ENCODE measurements at places on chromosomes 12 and 14.

DNA sequence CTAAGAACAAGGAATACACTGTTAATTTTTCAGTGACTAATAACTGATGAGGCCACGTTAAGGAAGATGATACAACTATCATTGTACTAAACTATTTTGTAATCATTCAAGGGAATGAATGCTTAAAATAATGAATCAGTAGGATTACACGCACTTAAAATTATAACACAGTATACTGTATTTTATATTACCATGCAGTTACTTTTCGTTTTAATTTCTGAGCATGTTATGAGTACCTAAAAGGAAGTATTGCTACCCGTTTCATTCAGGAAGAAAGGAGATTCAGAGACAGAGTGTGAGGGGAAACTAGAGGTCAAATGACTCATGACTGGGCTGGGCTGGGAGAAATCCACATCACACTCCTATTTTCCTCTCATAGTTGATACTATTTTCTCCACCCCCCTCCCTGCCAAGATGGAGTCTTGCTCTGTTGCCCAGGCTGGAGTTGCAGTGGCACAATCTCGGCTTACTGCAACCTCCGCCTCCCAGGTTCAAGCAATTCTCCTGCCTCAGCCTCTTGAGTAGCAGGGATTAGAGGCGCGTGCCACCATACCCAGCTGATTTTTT is 202.0 kb downstream of the PPM1H start:
- DNase-seq: no peak

- DNase-seq: no peak
Measured at GRCh38 chr12:96078231-96079135, 43.1 kb upstream of the LTA4H start.

DNA sequence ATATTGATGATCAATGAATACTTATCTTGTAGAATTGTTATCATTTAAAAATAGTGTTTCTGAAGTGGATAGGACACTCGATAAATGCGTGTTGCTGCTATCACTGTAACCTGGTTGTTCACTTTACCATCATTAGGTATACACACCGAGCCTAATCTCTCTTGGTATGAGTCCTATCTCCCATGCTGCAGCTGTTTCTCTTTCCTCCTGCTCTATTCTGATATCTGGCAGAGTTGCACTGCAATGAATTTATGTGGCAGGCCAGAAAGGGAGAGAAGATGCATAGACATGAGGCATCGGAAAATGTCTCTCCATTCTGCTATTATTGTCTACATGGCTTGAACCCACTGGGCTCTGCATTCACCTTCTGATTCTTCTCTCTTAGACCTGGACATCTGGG is 26.7 kb downstream of the KCNK10 start:
- DNase-seq: no peak

GRCh38 chr14:22994762-22995275 is 12.5 kb upstream of the AJUBA start:
- no peak for DNase-seq

DNA sequence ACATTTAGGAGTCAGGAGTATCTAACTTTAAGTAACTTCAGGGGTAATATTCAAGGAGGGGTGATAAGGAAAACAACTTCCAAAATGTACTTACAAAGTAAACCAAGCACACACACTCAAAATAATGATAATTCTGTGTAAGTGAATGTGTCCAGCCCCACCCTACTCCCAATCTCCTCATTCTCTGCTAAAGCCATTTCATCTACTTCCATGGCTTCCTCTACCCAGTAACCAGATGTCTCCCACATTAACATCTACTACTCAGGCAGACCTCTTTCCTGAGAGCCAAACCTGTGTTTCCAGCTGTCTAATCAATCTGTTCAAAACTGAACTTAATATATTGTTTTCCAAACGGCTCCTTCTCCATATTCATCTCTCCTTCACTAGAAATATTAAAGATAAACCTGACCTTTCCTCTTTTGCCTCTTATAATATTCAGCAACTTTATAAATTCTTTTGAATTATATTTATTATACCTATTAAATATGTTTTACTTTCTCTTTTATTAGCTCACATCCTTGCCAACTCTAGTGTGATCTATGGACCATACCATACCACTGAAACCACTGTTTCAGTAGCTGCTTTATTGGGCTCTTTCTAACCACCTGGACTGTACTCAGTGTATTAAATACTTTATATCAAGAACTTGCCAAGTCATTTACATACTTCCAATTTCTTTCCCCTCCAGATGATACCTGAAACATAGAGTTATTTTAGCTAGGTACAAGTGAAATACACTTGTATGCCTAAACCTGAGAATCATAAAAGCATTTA is 170.7 kb downstream of the PPFIA2 start:
- DNase-seq: no peak

GRCh38 chr14:72980863-72981262 is 46.0 kb downstream of the ZFYVE1 start:
- DNase-seq: no peak

- no peak for DNase-seq
Measured at GRCh38 chr12:58034311-58034710, 92.9 kb downstream of the ATP23 start.

DNA sequence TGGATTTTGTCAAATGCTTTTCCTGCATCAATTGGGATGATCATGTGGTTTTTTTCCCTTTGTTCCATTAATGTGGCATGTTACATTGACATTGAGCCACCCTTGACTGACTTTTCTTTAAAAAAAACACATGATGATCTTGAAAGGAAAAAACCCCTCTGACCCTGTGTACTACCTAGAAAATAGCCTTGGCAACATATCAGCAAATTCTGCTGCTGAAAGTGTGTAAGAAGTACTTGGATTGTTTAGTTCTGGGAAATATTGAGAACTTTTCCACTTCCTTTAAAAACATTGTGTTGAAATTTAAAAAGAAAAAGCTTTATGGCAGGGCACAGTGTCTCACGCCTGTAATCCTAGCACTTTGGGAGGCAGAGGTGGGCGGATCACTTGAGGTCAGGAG is 20.7 kb downstream of the ACACB start:
- no peak for DNase-seq

GRCh38 chr12:15534322-15534721 is 212.0 kb downstream of the PTPRO start:
- DNase-seq: no peak

- DNase-seq: no peak
Measured at GRCh38 chr12:12803186-12803585, 10.0 kb upstream of the DDX47 start.

DNA sequence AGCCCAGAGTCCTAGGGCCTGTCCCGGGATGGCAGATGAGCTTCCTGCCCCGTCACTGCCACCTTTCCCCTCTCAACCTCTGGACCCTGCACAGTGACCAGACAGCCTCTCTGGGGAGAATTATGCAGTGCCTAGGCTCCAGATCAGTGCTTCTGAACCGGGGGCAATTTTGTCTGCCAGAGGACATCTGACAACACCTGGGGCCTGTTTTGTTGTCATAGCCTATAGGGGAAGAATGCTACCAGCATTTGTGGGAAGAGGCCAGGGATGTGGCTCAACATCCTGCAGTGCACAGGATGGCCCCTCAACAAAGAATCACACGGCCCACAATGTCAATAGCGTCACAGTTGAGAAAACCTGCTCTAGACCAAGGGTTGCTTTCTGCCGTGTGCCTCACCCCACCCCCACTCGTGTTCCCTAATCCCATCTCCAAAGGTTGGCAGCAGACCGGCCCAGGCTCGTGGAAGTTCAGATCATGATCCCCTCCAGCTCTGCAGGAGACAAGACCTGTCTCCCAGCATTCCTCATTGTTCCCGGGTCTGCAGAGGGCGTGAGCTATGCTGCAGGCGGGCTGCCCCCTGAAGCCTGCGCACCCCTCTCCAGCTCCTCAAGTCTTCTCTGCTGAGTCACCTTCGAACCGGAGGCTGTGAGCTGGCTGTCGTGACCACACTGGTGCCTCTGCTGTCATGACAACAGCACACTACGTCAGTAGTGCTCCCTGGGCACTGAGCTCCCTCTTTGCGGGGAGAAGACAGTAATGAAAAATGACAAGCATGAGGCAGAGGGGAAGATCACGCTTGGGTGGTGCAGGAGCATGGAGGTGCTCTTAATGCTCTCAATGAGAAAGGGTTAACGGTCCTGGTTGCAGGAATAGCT is 2.0 kb upstream of the GAPDH start:
- DNase-seq: peak; percentile 84

DNA sequence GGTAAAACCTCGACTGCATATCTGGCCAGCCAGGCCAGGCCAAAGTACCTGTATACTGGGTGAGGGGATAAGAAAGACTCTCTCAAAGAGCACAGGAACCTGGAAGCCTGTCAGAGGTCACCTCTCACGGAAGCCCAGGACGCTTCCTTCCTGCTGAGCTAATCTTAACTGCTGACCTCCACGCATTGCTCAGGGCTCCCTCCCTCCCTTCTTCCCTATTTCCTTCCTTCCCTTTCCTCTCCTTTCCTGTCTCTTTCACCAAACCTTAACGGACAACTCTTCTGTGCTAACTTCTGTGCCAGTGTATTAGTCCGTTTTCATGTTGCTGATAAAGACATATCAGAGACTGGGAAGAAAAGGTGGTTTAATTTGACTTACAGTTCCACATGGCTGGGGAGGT is 14.8 kb upstream of the RNASE10 start:
- no peak for DNase-seq

DNA sequence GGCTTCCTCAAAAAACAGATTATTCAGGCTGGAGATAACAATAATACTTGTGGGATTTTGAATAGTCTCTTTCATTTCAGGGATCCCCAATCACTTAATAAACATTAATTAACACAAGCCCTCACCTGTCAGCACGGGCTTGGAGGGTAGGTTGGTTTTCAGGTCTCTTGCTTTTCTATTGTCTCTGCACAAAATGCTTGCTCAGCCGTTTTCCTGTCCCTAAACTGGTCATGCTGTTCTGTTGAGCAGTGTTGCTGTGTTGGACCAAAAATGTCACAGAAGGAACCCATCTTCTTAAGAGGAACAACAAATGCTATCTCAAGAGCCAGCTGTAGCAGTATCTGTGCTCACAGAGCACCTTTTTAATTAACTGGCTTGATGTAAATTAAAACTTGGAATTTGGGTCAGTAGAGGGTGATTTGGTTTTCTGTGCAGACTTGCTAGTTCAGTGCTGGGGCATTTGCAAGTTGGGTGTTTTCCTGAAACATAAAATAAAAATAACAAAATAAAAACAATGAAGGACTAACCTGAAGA is 231.8 kb upstream of the CRY1 start:
- no peak for DNase-seq

DNA sequence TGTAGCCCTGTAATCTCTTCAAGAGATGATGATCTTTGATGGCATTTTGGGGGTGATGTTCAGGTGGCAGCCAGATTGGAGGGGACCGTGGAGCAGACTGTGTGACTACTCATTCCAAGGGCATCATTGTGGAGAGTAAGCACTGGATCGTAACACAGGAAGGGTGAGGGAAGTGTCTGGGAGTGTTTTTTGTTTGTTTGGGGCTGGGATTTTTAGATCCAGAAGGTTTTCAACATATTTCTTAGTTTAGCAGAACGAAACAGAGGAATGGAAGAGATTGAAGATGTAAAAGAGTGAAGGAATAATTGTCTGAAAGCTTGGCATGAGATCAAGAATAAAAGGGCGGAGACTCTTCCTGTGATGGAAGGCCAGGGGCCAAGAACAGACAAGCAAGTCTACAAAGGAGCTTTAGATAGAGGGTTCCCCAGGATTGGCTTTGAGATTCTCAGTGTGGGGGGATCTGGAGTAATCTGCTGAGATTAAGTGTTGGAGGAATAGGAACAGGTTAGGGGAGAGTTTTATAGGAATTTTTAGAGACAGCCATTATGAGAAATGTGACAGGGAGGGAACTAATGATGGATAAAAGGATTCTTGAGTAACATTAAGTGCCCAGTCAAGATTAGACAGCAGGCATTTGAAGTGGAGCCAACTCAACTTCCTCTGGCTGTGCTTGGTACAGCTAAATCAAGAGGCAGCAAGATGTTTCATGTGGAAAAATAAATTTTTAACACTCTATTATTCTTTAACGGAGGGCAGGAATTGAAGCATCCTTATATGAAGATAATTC is 79.7 kb upstream of the REP15 start:
- no peak for DNase-seq

- no peak for DNase-seq
Measured at GRCh38 chr14:78690836-78691235, 520.7 kb downstream of the NRXN3 start.

- DNase-seq: no peak
Measured at GRCh38 chr12:126487431-126487980, 1422.3 kb downstream of the AACS start.

- DNase-seq: no peak
Measured at GRCh38 chr12:78490861-78491260, 373.7 kb upstream of the SYT1 start.

Data from stimulated activated CD8-positive, alpha-beta memory T cell treated with anti-CD3 and anti-CD28 coated beads, Interleukin-4, amount 100 ng/mL, for 4 hours (primary cell).